Skin of body (tissue), 3 donors: ENCODE measurements at places on chromosomes 5 and 9.

- no peak for DNase-seq
Measured at GRCh38 chr5:95410279-95410678, 19.1 kb downstream of the FAM81B start.

GRCh38 chr9:121822093-121823085, 171.0 kb downstream of the DAB2IP start:
- DNase-seq, result no peak

DNA sequence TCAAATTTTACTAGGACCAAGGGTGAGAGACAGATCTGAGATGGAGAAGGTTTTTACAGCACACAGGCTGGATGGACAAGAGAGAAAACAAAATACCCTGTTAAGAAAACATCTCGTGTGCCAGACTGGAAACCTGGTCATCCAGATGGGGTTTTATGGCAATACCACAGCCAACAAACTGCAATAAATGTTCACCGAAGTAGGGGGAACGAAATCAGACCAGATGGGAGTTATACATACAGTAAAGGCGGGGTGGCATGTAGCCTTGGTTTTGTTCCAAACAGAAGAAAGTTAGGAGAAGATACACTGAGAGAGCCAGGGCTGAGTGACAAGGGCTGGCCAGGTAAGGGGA, 63.3 kb downstream of the DCP2 start:
- DNase-seq, result no peak

GRCh38 chr5:17315710-17316221, 98.3 kb downstream of the BASP1 start:
- no peak for DNase-seq

GRCh38 chr9:120872791-120873502, 4.0 kb downstream of the PHF19 start:
- DNase-seq, result no peak
